ENCODE measurements at places on chromosomes 3 and 15. TPM values are rescaled to one million over a fixed set of nuclear protein-coding genes. Genes with fewer than 3 reads are reported as not detected.

DNA sequence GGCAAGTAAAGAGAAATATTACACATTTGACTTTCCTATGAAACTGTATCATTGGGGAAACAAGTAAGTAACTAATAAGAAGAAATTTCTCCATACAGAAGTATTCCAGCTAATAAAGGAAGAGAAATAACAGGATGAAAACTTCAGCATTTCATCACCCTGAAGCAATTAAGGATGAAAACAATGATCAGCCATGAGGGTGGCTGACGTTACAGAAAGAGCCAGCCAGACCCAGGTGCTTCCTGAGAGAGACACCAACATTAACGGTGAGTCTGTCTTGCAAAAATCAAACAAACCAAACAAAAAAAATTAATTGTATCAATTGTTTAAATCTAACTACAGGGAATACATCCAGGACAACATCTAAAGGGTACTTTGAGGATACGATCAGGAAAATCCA is 190.0 kb downstream of the ARRDC4 start:
- DNase-seq = no peak
- no peak overlapping the region for H3K4me3 ChIP-seq
- no peaks in the 10 kb centered on the region for H3K27me3 ChIP-seq
- no peaks in the 10 kb centered on the region for H3K4me1 ChIP-seq

DNA sequence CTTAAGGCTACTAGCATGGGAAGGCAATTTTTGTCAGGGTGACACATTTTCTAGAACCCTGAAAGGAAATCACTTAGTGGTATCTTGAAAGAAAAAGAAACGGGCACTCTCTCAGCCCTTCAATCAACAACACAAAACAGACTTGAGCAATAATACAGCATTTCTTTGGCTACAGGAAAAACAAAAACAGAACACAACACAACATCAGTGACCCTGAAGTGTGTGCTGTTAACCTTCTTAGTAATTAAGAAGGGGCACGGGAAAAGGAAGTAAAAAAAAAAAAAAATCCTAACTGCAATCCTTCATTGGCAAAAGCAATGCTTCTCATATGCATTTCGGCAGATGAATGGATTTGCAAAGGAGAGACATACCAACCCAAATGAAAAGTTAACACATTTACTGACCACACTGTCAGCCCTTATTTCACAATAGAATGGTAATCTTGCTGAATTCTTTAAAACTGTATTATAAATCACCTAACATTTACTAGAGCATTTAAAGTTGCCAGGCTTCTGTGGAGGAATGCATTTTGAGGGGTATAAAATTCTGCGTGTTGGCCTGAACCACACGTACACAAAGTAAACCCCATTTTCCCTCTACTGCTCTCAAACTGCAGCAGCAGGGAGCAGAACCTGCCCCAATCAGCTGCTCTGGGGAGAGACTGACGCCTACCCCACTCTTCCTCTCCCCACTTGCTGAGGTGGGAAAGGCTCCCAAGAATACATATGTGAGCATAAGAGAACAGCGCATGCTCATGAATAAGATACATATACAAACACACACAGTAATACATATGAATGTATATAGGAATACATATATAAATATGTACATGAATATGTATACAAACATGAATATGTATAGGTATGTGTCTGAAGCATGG is 198.5 kb downstream of the FOXP1 start:
- H3K4me1 ChIP-seq = no peaks in the 10 kb centered on the region
- H3K27ac ChIP-seq = no peak overlapping the region

DNA sequence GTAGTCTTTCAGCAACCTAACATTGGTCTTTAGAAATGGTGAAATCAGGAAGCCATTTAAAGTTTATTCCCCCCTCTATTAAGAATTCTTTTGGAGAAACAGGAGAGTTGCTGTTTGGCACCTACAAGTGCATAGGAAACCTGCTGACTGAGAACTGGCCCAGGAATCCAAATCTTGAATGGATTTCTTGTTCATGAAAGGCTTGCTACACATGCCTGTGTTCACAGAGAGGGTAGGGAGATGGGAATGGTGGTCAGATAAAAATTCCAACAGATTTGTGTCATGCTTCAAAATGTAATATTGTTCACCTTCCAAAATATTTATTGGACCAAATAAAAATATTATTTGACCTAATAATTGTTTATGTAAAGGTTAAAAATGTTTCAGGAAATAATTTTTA is 24.2 kb upstream of the ZPLD1 start:
- no peak for DNase-seq
- no peaks in the 10 kb centered on the region for H3K27me3 ChIP-seq
- no peaks in the 10 kb centered on the region for H3K36me3 ChIP-seq
- no peaks in the 10 kb centered on the region for H3K4me1 ChIP-seq

GRCh38 chr15:35308802-35309201 is 223.7 kb upstream of the NANOGP8 start:
- H3K27me3 ChIP-seq = no peaks in the 10 kb centered on the region
- no peaks in the 10 kb centered on the region for H3K4me1 ChIP-seq
- no peak overlapping the region for H3K4me3 ChIP-seq

GRCh38 chr3:186247821-186248814 is 113.9 kb downstream of the DGKG start:
- H3K27me3 ChIP-seq = no peaks in the 10 kb centered on the region
- H3K36me3 ChIP-seq = peaks cover 2% of the 10 kb centered on the region
- H3K27ac ChIP-seq = no peak overlapping the region
- no peaks in the 10 kb centered on the region for H3K4me1 ChIP-seq

DNA sequence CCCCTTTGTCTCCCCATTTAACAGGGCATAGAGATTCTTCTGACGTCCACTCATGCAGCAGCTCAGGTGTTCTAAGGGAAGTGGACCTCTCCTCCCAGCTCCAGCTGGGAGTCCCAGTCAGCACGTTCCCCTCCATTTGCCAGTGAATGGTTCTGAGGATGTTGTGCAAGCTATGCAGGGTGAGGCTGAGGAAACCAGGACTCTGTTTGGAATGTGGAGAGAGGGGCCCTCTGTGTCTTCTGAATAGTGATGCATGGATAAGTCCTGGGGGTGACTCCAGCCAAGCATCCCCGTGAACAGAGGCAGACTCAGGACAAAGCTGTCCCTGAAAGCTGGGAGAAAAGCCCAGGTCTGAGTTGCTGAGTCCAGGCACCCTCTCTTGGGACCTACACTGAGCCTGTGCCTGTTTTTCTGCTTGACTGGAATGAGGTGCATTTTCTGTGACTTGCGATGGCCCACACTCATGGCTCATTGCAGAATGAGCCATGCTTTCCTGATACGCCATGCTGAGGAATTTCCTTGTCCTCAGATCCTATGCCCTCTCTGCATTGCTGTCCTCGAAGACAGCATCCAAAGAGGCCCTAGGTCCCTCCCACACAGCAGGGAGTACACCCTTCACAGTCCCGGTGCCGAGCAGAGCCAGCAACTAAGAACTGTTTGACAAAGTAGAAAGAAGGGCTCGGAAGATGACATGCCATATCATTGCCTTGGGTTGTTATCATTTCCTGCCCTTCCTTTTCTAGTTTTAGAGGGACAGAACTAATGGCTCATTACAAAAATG is 185.2 kb downstream of the ATP10A start:
- no peak for DNase-seq
- H3K27me3 ChIP-seq = no peaks in the 10 kb centered on the region
- no peak overlapping the region for H3K4me3 ChIP-seq
- H3K4me1 ChIP-seq = no peaks in the 10 kb centered on the region
- H3K27ac ChIP-seq = no peak overlapping the region
- H3K36me3 ChIP-seq = no peaks in the 10 kb centered on the region

DNA sequence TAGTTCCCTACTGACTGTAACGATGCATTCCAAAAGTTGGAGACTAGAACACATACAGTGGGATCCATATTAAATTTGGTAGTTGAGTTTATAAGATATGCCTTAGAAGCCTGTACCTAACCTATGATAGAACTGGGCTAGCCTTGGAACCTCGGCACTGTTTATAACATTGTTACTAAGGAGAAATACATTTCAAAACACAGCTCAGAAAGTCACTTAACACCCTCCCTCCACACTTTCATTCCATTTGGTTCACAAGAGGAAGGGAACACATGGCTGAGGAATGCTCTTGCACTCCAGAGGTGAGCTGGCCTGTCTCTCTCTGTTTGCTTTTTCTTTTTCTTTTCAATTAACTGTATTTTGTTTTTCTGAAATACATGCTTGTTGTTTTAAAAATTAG is 48.7 kb upstream of the TSC22D2 start:
- no peak overlapping the region for H3K27ac ChIP-seq
- DNase-seq = no peak
- no peak overlapping the region for H3K4me3 ChIP-seq
- no peaks in the 10 kb centered on the region for H3K36me3 ChIP-seq
- H3K27me3 ChIP-seq = no peaks in the 10 kb centered on the region

GRCh38 chr3:143222981-143223380 is 103.4 kb downstream of the CHST2 start:
- H3K27ac ChIP-seq = no peak overlapping the region
- H3K4me3 ChIP-seq = no peak overlapping the region
- H3K4me1 ChIP-seq = no peaks in the 10 kb centered on the region
- H3K27me3 ChIP-seq = no peaks in the 10 kb centered on the region
- DNase-seq = no peak
- no peaks in the 10 kb centered on the region for H3K36me3 ChIP-seq

GRCh38 chr3:62039586-62039985 is 333.8 kb downstream of the FEZF2 start:
- H3K4me1 ChIP-seq = no peaks in the 10 kb centered on the region
- peak; percentile 4 for DNase-seq
- no peaks in the 10 kb centered on the region for H3K36me3 ChIP-seq
- H3K27ac ChIP-seq = no peak overlapping the region

DNA sequence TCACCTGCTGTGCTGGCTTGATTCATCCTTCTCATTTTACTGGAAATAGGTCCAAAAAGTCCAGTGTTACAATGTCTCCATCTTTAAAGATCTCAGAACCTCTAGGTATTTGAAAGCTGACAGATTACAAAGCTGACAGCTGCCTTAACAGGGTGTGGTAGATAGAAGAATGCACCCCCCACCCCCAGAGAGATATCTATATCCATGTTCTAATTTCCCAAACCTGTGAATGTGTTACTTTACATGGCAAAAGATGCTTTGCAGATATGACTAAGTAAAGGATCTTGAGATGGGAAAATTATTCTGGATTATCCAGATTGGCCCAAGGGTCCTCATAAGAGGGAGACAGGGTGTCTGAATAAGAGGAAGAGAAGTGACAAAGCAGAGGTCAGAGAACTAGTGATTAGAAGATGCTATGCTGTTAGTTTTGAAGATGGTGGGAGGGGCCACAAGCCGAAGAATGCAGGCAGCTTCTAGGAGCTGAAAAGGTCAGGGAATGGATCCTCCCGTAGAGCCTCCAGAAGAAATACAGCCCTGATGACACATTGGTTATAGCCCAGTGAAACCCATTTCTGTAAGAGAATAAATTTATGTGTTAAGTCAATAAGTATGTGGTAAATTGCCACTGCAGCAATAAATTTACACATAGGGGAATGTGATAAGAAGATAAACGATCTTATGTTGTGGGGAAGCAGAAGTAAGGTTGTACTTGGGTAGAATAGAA is 21.5 kb upstream of the FSTL1 start:
- H3K27ac ChIP-seq = no peak overlapping the region
- H3K27me3 ChIP-seq = no peaks in the 10 kb centered on the region
- no peak for DNase-seq

The TMC3 gene
- 5.3 TPM for polyA plus RNA-seq

The EFCC1 gene
- 3.1 TPM for polyA plus RNA-seq

The GPX1 gene
- 419 TPM for polyA plus RNA-seq

The TMEM212 gene
- polyA plus RNA-seq = not detected

The LINGO1 gene
- polyA plus RNA-seq = 6.1 TPM

The CHRD gene
- 3.4 TPM for polyA plus RNA-seq

The DCLK3 gene
- polyA plus RNA-seq = not detected

The CHST14 gene
- 11.3 TPM for polyA plus RNA-seq

The C3orf22 gene
- not detected for polyA plus RNA-seq

Data from small intestine (tissue), 16 donors.